Stimulated activated naive CD8-positive, alpha-beta T cell treated with anti-CD3 and anti-CD28 coated beads, Interleukin-15, Interleukin-2, amounts not matched to agents 100 U/mL and 50 U/mL, for 24 hours (primary cell): ENCODE measurements at places on chromosomes 13 and 19.

DNA sequence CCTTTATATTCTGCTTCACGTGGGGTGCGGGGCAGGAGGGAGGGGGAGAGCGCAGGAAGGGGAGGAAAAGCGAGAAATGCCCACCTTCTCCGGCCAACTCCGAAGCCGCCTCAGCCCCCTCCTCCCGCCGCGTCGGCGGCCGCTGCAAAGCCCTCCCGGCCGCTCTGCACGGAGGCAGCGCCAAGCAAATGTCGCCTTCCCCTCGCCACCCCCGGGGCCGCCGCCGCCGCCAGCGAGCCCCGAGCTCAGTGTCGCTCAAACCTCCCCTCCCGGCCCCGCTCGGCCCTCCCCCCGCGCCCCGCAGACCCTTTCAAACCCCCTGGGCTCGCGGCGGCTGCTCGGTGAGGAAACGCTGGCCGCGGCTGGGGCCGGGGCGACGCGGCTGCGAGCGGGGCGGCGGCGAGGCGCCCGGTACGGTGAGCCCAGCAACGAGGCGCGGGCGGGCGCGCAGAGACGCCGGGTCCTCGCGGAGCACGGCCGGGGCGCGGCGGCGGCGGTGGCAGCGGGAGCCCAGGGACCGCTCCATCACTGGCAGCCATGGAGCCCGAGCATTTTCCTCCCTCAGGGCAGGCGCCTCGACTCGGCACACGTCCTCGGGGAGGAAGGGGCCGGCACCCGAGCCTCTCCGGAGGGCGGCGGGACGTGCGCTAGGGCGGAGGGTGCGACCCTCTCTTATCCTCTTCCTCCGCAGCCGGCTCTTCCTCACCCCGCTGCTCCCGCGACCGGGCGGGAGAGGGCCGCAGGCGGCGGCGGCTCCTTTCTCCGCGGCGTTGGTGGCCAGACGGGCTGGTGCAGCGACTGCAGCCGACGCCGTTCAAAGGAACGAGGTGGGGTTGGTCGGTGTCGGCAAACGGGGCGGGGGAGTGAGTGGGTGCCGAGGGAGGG is 463 bp upstream of the TSC22D1 start:
- DNase-seq, result peak; percentile 39

- no peak for DNase-seq
These were observed 87.1 kb upstream of the MCF2L start for GRCh38 chr13:112881656-112882554.

GRCh38 chr13:76455960-76456359 is 430.2 kb downstream of the KCTD12 start:
- DNase-seq, result no peak

GRCh38 chr13:112969692-112970338 is 801 bp downstream of the MCF2L start:
- DNase-seq, result no peak

DNA sequence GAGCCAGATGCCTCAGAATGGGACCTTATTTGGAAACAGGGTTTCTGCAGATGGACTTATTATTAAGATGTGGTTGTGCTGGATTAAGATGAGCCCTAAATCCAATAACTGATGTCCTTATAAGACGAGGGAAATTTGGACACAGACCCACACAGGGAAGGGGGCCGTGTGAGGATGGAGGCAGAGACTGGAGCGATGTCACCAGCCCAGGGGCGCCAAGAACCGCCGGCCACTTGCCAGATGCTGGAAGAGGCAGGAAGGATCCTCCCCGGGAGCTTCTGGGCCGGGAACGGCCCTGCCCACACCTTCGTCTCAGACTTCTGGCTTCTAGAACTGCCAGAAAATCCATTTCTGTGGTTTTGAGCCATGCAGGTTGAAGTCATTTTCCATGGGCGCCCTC is 26.6 kb downstream of the GNG7 start:
- no peak for DNase-seq

GRCh38 chr13:67792151-67792676 is 562.1 kb upstream of the PCDH9 start:
- no peak for DNase-seq

GRCh38 chr19:12015015-12015752 is 20.3 kb downstream of the ZNF433 start:
- no peak for DNase-seq

GRCh38 chr13:29105779-29106178 is 285.6 kb downstream of the MTUS2 start:
- no peak for DNase-seq

DNA sequence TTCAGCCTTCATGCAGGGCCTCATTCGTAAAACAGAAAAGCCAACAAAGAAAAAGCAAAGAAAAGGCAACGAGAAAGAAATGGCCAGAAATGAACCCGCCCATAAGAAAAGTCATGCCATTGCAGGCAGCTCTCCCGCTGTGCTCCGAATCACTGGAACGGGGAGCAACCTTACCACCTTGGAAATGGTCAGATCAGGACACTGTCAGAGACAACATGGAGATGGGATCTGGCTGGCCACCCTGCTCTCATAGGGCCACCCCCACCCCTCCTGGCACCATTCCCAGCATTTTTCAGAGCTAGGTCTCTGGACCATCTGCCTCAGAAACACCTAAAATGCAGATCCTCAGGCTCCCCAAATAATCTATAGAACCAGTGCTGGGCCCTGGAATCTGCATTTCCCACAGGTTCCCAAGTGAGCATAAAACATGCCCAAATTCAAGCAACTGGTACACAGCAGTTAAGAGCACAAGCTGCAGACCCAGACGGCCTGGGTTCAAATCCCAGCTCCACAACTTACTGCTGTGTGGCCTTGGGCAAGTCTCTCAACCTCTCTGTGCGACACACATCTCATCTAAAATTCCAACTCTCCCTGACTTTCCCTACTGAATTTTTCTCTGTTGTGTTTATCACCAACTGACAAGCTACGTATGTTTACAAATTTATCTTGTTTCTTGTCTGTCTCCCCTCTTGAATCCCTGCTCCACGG is 151.6 kb downstream of the IER2 start:
- DNase-seq, result no peak

DNA sequence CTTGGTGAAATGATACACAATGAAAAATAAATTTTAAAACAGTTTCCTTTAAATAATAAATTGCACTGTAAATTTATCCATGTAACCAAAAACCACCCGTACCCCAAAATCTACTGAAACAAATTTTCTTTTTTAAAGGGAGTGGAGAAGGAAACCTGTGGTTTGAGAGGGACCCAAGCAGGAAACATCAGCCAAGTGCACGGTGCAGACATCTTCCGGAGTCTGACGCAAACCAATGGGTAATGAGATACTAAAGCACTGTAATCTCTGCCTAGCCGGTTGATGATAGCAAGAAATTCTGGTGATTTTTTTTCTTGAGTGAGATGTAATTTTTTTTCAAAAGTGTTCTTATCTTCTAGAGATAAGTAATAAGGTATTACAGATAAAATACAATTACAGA is 115.4 kb downstream of the ABCC4 start:
- DNase-seq, result no peak
